ENCODE measurements at places on chromosomes 12 and 14. TPM values are rescaled to one million over a fixed set of nuclear protein-coding genes. Genes with fewer than 3 reads are reported as not detected.
A peak's percentile ranks its signal among the peaks of the same experiment; 100 is the strongest.

DNA sequence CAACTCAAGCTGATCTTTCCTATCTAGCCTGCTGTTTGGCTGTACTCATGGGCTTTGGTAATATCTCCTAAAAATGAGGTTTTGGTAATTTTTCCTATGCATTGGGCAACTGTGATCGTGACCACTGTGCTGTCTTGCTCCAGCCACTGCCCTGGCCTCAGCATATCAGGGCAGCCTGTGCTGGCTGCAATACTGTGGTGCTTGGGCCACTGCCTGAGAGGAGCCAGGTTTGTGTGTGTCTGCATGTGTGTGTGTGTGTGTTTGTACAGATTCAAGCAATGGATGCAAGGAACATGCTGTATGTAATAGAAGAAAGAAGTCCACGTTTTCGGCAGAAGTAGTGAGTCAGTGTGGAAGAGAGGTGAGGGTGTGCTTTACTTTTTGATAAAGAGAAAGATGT, 13.0 kb downstream of the ERG28 start:
- peaks cover 27% of the 10 kb centered on the region for H3K36me3 ChIP-seq
- peaks cover 12% of the 10 kb centered on the region for H3K4me1 ChIP-seq
- no peak overlapping the region for H3K4me3 ChIP-seq

- no peaks in the 10 kb centered on the region for H3K27me3 ChIP-seq
- H3K4me3 ChIP-seq = no peak overlapping the region
- DNase-seq = no peak
- no peaks in the 10 kb centered on the region for H3K4me1 ChIP-seq
- no peak overlapping the region for H3K27ac ChIP-seq
Measured at GRCh38 chr12:23533699-23534098, 415.8 kb downstream of the SOX5 start.

The FGF23 gene
- total RNA-seq = not detected

DNA sequence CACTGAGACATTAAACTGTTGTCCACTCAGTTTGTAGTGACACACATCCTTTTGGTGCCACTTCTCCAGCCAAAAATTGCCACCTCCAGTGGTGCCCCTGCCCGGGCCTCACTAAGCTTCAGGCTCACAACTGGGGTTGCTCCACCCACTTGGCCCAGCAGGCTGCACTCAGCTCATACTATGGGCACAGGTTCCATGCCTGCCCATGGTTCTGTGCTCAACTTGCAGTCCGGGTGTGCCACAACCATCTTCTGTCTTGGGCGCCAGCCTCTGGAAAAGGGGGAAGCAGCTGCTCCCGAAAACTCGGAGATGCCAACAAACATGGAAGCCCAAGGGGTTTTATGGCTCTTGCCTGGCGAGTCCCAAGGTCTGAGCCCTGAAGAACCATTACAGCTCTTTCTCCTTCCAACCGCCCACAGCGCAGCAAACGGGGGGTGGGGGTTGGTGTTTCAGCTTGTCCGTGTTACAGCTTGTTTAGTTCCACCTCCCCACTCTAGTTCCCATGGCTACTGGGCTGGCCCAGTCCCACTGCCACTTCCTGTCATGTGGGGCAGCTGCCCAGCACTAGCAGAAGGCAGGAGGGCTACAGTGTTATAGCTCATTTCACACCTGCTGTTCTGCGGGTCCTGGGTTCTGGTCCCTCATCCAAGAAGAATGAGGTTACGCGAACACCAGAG, 998.3 kb downstream of the SLC16A7 start:
- no peak overlapping the region for H3K4me3 ChIP-seq
- H3K4me1 ChIP-seq = no peaks in the 10 kb centered on the region
- no peak overlapping the region for H3K27ac ChIP-seq
- no peaks in the 10 kb centered on the region for H3K27me3 ChIP-seq
- H3K36me3 ChIP-seq = no peaks in the 10 kb centered on the region

- no peak overlapping the region for H3K27ac ChIP-seq
- no peak for DNase-seq
- peaks cover 5% of the 10 kb centered on the region for H3K27me3 ChIP-seq
- H3K36me3 ChIP-seq = no peaks in the 10 kb centered on the region
- H3K4me3 ChIP-seq = peak overlapping the region; percentile 50
- peaks cover 11% of the 10 kb centered on the region for H3K4me1 ChIP-seq
Measured at GRCh38 chr14:99246536-99247097, 25.4 kb downstream of the BCL11B start.

DNA sequence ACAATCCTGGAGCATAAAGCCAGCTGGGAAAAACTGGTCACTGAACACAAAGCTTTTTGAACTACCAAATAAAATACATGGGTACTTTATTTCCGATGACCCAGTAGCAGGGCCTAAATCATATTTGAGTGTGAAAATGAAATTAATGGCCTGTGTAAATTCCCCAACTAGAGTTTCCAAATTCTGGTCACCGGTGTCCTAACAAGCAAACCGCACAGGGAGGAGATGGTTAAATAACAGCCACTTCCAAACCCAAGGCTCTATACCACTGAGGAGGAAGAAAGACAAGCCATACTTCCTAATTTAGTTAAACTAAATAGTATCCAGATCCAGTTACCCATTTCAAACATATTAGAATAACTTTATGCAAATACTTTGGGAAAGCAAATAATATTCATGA, 40.1 kb upstream of the DUSP6 start:
- no peak for DNase-seq
- no peak overlapping the region for H3K4me3 ChIP-seq
- H3K27ac ChIP-seq = no peak overlapping the region
- peaks cover 13% of the 10 kb centered on the region for H3K4me1 ChIP-seq

The CTSG gene
- total RNA-seq = 4.1 TPM

The FAM186B gene
- total RNA-seq = 0.54 TPM

- H3K27ac ChIP-seq = no peak overlapping the region
- H3K4me3 ChIP-seq = no peak overlapping the region
- no peaks in the 10 kb centered on the region for H3K27me3 ChIP-seq
- no peak for DNase-seq
Measured at GRCh38 chr14:33700052-33700451, 250.8 kb downstream of the EGLN3 start.

- H3K36me3 ChIP-seq = no peaks in the 10 kb centered on the region
- DNase-seq = no peak
- H3K27ac ChIP-seq = no peak overlapping the region
- no peaks in the 10 kb centered on the region for H3K4me1 ChIP-seq
Measured at GRCh38 chr14:100850841-100851585, 25.1 kb downstream of the MEG3 start.

DNA sequence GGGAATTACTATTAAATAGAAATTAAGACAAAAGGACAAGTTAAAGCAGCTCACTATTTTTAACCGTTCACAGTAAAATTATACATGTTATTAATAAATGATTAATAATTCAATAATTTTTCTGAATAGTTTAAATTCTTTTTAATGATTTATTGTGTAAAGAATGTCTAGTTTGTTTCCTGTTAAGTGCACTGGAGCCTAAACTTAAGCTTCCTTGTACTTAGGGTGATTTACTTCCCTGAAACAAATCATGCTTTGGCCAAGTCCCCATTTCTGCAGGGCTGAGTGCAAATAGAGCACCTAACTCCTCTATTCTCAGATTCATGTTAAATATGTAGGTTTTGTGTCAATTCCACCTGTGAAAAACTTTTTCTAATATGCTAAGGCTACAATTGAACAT, 188.9 kb upstream of the PDZRN4 start:
- H3K27me3 ChIP-seq = no peaks in the 10 kb centered on the region
- H3K4me3 ChIP-seq = no peak overlapping the region
- no peaks in the 10 kb centered on the region for H3K36me3 ChIP-seq
- DNase-seq = no peak

DNA sequence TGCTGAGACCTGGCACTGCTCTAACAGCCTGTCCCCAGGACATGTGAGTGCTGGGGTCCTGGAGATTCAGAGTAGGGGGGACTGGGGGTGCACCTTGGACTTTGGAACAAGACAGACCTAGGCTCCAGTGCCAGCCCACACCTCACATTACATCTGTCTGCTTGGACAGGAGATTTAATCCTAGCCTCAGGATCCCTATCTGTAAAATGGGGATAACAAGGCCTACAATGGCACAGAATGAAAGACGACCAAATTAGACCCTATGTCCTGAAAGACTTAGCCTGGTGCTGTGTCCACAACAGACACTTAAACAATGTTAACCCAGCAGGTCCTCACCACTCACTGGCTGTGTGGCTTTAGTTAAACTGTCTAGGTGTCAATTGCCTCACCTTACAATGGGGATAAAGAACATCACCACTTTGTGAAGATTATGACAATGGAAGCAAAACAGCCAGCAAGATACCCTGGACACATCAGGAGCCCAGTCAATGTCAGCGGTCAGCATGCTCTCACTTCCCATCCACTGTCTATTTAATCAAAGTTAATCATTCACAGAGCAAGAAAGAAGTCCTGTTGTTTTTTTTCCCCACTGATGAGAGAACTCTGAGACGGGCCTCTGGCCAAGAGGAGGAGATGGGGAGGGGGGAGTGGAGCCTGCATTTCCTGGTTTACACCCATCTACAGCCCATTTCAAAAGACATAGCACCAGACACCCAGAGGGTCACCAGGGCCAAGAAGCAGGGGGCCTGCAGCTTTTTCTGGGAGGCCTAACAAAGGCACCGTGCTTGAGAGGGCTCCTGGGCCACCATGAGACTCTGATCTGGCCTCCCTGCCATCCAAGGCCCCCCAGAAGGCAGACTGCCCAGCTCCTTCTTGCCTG, 40.6 kb downstream of the ACTN1 start:
- no peak for DNase-seq
- peak overlapping the region; percentile 41 for H3K4me3 ChIP-seq
- H3K36me3 ChIP-seq = no peaks in the 10 kb centered on the region

All from thoracic aorta (tissue), 2 donors.